ENCODE measurements at places on chromosomes 13 and 19.

- no peak for DNase-seq
Measured at GRCh38 chr19:55468054-55468393, 3.5 kb upstream of the C19orf85 start.

GRCh38 chr13:67273001-67273400 is 42.9 kb upstream of the PCDH9 start:
- no peak for DNase-seq

DNA sequence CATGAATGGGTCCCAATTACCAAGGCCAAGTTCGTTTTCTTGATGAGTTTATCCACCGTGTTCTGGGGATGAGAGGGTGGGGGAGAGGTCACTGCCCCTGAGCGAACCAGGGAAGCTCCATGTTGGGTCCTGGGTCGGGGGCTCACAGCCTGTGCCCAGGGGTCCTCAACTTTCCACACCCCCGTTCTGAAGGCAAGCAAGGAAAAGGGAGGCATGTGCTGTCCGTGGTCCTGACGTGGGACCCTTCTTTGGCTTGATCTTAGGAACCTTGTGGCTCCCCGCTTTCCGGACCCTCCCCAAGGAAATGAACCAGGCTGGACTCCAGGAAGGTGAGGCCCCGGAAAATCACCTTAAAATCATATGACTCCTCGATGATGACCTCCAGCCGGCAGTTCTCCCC is 18.2 kb upstream of the MEIS3 start:
- DNase-seq, result no peak

DNA sequence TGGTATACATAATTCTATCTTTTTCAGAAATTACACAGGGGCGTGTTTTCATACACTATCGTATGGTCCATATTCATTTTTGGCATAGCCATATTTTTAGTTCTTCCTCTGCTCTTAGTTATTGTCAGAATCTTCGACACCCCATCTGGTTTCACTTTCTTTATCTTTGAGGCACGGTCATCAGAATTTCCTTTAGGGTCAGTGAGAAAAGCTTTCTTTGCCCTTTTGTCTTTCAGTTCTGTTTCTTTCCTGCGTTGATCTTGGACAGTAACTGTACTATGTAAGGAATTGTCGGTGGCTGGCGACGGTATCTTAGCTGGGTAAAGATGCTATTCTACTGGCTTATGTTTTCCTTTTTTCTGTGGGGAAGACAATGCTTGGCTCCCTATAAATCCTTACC is 10.6 kb upstream of the KIR2DL4 start:
- no peak for DNase-seq

GRCh38 chr19:570251-570686 is 2.1 kb upstream of the BSG start:
- no peak for DNase-seq

DNA sequence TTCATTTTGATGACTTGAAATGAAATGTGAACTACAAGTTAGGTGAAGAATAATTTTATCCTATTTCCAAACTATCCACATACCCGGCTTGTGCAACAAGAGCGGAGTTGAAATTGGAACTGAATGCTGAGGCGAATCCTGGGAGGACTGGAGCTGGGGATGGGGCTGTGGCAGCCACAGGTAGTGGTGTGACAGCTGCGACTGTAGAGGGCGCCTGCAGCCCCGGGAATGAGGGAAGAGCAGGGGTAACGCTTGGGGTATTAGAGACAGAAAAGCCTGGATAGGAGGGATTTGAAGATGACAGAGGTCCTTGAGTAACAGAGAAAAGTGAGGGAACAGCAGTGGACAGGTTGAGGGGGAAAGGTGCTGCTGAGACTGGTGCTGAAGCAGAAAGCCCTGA is 22.0 kb upstream of the STOML3 start:
- no peak for DNase-seq

- no peak for DNase-seq
Measured at GRCh38 chr13:88153353-88153752, 482.2 kb downstream of the SLITRK5 start.

DNA sequence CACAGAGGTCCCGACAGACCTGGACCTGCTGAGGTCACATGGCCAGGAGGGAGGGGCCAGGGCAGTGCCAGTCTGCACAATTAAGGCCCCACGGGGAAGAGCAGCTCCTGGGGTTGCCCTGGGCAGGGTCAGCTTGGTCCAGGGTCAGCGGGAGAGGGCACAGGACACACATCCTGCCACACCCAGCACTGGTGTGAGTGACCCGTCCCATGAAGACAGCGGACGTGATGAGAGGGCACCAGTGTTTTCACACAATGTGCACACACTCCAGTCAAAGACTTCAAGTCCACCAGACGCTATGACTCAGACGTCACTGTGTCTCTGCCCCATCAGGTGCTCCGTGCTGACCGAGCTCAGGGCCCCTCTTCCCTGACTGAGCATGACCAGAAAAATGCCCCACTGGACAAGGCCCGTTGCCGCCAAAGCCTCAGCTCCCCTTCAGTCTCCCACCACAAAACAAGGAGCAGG is 4.2 kb downstream of the TMEM259 start:
- DNase-seq, result no peak

DNA sequence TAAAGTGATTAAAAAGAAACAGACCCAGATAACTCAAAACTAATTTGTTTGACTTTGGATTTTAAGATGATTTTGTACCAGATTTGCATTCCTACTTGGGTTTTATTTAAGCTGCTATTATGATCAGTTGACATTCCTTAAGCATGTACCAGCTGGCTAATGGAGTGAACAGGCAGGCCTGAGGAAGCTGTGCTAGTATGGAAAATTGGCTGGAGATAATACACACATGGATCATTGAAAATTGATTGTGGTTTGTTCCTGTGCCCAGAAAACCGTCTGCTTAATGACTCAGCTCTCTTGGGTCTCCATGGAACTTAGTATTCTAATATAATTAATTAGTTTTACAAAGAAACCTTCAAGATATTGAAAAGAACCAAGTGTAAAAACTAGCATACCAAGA is 22.6 kb downstream of the POLR1D start:
- no peak for DNase-seq

GRCh38 chr13:73224703-73225102 is 165.9 kb downstream of the KLF5 start:
- no peak for DNase-seq

GRCh38 chr19:40360708-40361241 is 12.3 kb downstream of the PLD3 start:
- no peak for DNase-seq

DNA sequence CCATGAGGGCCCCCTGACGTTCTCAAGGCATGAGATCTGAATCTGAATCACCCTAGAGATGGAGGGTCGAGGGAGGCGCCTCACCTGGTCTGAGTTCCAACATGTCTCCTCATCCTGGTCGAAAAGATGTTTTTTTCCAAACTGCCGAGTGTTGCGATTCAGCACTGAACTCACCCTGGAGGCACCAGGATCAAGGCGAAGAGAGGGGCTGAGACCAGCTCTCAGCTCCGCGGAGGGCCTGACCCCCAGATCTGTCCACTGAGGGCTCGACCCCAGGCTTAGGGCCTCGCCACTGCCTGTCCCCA is 555 bp downstream of the NR2C2AP start:
- no peak for DNase-seq

GRCh38 chr13:64633948-64634347 is 2596.2 kb downstream of the PCDH9 start:
- no peak for DNase-seq

GRCh38 chr19:50889638-50890037 is 16.4 kb downstream of the KLK2 start:
- DNase-seq, result no peak

DNA sequence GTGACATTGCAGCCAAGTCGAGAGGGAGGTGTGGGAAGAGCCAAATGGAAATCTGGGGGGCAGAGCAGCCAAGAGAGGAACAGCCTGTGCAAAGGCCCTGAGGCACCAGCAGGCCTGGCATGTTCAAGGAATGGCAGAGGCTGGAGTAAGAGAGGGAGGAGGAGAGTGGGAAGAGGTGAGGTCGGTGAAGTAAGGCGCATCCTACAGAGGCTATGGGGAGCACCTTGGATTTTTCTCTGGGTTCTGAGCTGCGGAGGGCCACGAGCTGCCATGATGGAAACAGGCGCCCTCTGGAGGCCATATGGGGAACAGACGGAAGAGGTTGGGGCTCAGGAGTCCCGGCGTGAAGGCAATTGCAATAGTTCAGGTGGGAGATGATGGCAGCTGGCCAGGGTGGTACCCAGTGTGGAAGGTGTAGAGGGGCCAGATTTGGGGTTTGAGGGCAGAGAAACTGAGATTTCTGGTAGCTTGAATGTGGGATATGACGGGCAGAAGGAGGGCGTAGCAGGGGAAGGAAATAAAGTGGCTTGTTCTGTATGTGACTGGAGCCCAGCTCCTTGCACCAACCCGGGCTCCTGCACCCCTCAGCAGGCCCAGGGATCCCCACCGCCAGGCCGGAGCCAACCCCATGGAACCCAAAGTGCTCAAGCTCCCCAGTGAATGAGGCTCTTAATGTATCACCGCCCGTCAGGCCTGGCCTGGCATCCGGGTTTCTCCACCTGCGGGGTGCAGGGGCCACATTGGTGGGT is 20.5 kb upstream of the STRN4 start:
- no peak for DNase-seq

Data from ACHN (cell line).